ENCODE measurements at places on chromosomes 5 and 9.

GRCh38 chr9:131977109-131977838, 102.4 kb downstream of the MED27 start:
- no peak for DNase-seq

DNA sequence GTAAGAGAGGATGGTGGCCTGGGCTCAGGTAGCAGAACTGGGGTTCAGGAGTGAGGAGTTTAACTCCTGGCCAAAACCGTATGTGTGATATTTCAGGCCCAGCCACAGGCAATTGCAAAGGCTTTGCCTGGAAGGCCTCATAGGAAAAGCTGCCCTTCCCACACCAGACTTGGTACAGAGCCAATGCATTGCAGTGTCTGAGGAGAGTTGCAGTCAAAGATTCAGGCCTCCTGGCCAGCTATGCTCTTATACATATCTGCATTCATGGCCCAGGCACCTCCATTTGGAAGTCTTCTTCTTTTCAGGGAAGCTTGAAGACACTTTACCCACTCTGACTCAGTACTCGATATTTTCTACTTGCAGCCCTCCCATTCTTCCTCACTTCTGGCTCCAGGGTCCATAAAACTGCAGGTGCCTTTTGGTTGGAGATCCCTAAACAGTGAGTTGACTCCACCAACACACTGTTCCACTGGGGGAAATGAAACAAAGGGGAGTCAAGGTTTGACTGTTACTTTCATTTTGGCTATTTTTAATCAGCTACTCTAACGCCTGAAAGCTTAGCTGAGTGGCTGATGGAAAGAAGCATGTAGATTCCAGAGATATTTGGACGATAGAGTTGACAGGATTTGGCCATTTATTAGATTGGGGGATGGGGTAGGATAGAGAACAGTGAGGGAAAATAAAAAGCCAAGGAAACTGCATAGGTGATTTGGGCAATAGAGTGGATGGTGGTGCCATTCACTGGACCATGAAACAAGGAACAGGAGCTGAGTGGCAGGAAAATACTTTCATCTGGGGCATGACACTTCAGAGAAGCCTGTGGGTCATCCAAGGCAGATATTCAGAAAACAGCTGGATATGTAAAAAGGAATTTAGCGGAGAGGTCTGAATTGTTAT, 30.6 kb upstream of the IL33 start:
- no peak for DNase-seq

GRCh38 chr5:158724521-158725188, 375.1 kb downstream of the EBF1 start:
- DNase-seq: no peak

- no peak for DNase-seq
These were observed 60.6 kb downstream of the ENTREP1 start for GRCh38 chr9:69385581-69386033.

DNA sequence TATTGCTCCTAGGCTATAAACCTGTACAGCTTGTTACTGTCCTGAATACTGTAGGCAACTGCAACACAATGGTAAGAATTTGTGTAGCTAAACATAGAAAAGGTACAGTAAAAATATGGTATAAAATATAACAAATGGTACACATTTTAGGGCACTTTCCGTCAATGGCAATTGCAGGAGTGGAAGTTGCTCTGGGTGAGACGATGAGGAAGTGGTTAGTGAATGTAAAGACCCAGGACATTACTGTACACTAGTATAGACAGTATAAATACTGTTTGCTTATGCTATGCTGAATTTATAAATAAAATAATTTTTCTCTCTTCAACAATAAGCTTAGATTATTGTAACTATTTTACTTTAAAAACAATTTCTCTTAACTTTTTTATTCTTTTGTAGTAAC, 15.6 kb upstream of the ADRB2 start:
- DNase-seq: no peak

DNA sequence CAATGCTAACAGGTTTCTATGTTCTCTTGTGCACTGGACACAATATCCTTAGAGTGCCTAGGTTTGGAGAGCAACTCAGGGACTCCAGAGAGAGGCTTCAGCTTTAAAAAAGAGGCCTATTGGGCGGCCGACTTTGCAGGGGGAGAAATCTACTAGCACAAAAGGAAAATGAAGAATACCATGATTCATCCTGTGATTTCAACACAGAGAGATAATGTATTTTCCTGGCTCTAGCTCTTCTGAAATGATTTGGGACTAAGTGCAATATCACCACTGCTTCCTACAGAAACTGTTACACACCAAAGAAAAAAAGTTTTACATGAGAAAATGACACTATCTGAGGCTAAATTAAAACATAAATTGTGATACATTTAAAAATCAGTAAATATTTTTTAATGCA, 146.1 kb upstream of the TSLP start:
- no peak for DNase-seq

DNA sequence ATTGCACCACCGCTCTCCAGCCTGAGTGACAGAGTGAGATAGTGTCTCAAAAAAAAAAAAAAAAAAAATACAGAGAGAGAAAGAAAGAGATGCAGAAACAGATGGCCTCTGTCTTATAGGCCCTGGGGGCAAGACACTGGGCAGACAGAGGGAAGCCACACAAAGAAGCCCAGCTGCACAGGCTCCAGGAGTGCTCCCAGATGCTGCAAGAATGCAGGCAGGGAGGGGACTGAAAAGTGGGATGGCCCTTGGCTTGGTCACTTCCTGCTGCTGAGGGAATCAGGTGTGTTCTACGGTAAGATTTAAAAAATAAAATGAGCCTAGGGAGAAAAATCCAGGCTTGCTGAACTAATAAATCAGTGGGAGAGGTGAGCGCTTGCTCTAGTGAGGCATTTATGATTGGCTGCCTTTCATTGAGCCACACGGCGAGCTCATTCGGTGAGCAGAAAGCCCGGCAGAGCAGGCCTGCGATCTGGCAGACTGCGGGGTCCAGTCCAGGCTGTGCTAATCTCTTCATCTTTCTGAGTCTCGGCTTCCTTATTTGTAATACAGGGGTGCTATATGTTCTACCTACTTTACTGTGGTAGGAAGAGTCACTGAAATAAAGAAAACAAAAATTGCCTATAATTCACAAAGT, 80.6 kb downstream of the RAD23B start:
- DNase-seq: no peak

Measured in HCT116 (cell line).